Stimulated activated CD8-positive, alpha-beta memory T cell treated with anti-CD3 and anti-CD28 coated beads, Interleukin-2, amount 100 ng/mL, for 48 hours (primary cell): ENCODE measurements at places on chromosomes 1 and 21.

- DNase-seq, result no peak
These were observed 8.4 kb upstream of the VCAM1 start for GRCh38 chr1:100710906-100711682.

DNA sequence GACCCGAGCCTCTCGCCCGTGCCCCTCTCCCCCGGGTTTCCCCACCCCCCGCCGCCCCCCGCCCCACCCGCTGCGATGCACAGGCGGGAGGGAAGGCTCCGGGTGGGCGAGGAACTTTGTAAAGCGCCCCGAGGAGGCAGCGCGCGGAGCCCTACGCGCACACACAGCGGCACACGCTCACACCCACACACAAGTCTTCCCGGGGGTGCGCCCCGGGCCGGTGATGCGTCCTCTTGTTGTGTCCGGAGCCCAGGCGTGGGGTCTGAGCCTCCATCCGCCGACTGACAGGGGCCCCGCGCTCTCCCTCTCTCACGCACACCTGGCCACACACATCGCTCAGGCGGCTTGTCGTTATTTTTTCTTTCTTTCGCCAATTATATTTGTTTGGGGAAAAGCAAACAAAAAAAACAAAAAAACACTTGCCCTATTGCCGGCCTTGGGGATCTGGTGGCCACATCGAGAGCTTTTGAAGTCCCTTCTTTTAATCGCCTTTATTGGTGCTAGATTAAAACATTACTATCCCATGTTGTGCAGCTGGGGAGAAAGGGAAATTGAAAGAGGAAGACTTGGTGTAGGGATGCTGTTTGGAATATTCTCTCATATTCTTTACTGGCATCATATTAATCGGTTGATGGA, 770 bp downstream of the NTNG1 start:
- DNase-seq, result no peak

GRCh38 chr1:107683683-107684082, 281.3 kb downstream of the VAV3 start:
- no peak for DNase-seq

DNA sequence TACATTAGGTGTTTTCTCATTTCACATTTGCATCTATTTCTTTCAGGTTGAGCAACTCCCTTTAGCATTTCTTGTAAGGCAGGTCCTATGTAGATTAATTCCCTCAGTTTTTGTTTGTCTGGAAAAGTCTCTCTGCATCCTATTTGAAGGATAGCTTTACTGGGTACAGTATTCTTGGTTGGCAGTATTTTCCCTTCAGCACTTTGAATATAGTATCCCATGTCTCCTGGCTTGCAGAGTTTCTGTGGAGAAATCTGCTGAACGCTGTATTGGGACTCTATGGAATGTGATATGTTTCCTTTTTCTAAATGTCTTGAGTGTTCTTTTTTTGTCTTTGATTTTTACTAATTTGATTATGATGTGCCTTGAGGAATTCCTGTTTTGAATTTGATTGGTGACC, 28.9 kb upstream of the FAM163A start:
- no peak for DNase-seq

GRCh38 chr1:21278860-21279845, 11.1 kb downstream of the ECE1 start:
- DNase-seq, result no peak

- DNase-seq, result no peak
These were observed 201.1 kb downstream of the DAB1 start for GRCh38 chr1:57222801-57223200.
